ENCODE measurements at places on chromosomes 2 and 18.

DNA sequence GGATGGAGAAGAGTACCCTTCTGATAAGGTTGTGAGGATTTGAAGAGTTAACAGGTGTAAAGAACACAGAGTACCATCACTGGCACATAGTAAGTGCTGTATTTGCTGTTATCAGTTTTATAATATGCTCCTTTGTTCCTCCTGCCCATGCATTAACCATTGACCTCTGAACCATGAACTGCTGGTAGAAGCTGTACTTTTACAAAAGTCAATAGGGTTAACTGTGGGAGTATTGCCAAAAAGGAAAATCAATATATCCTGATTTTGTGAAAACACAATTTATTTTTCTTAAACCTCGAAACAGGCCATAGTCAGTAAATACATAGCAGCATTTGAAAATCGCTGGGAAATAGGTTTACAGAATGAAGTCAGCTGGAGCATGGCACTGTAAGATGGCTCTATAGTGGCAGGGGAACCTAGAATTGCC, 18.9 kb upstream of the ACAA2 start:
- DNase-seq = no peak

DNA sequence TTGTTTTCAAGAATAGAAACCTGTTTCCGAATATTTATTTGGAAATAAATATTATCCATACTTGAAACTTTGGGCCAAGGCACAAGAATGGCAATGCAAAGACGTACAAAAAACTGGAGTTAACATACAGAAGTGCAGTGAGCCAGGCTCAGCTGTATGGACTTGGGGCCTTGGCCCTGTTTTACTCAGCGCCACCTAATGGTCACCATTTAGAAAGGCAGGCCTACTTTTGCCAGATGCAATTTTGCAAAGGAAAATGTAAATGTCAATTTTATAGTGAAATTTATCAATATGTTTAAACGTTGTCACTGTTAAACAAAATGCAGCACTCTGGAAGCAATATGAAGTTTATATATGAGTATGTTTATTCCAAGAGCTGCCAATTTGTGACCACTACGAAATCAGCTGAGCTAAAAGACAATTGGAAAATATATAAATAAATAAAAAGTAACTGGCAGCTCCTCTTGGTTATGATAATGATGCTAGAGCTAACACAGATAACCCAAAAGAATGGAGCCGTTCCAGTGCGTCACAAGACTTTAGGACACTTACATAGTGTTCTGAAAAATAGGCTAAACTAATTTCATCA, 155.0 kb downstream of the ARHGAP15 start:
- DNase-seq = no peak

GRCh38 chr2:69771461-69771860, 29.5 kb downstream of the ANXA4 start:
- no peak for DNase-seq

- no peak for DNase-seq
Measured at GRCh38 chr2:73823916-73824523, 4.7 kb upstream of the STAMBP start.

DNA sequence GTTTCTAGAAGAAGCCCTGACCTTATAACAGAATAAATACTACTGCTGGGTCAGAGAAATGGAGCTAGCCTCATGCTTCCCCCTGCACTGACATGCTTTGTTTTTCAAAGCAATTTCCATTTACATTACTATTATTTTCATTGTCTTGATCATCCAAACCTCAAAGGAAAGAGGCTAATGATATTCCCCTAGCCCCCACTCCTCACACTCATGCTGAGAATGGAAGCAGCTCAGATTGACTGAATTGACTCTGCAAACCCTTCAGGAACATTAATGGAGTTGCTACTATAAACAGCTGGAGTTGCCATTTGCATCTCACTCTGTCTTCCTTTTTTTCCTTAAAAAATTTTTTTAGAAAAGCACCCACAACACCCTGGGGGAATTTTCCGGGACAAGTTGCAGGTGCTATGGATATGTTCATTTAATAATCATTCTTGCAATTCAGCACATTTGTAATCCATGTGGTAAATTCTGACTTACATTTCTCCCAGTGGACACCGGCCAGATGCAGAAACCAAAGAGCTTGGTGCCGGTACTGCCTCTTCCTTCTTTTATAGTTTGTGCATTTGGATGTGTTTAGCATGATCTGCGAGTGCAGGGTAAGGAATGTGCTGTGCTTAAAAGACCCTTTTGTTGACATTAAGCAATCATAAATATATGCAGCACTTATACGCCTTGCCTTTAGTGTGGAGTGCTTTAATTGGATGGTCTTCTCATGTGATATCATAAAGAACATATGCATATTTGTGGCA, 103.3 kb upstream of the OSR1 start:
- no peak for DNase-seq

DNA sequence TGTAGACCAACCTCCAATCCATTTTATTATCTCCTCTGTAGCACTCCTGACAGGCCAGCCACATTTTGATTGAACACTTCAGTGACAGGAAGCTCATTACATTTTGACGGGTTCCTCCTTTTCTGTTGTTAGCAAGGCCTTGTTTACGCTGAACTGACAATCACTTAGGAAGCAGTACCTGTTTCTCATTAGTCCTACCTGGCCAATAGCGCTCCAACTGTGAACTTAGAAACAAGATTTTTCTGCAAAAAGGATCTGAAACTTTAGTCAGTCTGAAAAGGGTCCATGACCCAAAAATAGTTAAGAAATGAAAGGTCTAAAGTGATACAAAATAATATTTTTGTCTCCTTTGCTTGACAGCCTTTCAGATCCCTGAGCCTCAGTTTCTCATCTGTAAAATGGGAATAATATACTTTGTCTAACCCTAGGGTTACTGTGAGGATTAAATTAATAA, 119.6 kb upstream of the MSTN start:
- no peak for DNase-seq

DNA sequence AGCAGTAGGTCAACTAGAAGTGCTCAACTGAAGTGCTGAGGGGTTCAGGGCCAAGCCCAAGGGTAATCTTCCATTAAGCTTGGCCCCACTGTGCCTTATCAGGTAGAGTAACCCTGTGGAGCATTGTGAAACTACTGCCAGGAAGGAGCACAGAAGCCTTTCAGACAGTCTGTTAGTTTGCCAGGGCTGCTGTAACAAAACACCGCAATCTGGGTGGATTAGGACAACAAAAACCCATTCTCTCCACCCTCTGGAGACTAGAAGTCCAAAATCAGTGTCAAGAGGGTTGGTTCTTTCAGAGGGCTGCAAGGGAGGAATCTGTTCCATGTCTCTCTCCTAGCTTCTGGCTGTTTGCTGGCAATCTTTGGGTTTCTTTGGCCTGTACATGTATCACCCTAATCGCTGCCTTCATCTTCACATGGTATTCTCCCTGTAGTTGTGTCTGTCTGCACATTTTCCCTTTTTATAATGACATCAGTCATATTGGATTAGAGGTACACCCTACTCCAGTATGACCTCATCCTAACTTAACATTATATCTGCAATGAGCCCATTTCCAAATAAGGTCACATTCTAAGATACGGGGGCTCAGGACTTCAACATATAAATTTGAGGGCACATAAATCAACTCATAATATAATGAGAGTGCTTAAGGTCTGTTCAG, 21.2 kb downstream of the VIT start:
- DNase-seq = no peak

- no peak for DNase-seq
Measured at GRCh38 chr2:108023776-108024175, 37.5 kb downstream of the SLC5A7 start.

GRCh38 chr2:96913117-96913397, 43.2 kb upstream of the SEMA4C start:
- DNase-seq = no peak

GRCh38 chr18:75003039-75003438, 205.9 kb downstream of the PTGR3 start:
- DNase-seq = no peak

GRCh38 chr18:58632552-58632951, 3.7 kb upstream of the ALPK2 start:
- no peak for DNase-seq

- DNase-seq = no peak
Measured at GRCh38 chr2:74063486-74063885, 78.8 kb downstream of the TET3 start.

DNA sequence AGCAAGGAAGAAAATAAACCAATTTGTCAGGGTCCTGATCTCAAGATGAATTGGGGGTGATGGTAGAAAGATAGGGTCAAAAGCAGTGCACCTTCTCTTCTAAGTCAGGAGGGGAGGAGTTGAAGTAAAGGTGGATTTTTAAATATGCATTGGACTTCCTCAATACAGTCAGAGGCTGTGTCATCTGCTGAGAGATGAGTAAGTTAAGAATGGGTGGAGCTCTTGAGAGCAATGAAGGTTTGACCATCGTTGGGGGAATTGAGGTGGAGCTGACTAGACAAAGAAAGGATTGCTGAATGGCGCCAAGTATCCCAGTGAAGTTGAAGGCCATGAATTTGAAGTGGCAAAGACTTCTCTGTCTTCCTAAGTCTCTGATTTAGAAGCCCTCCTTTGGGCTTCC, 18.4 kb upstream of the CPO start:
- DNase-seq = no peak

DNA sequence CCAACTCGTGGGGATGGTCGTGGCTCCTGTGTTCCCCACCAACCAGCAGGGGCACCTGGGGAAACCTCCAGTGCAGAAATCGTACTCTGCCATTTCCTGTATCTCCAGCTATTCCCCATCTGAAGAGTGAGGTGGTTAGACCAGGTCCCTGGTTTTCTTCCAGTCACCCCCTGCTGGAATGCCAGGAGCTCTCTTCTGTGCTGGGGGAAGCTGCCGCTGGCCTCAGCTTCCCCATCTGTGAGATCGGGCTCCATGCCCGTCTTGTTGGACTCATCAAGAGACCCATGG, 119.7 kb downstream of the INHBB start:
- no peak for DNase-seq

DNA sequence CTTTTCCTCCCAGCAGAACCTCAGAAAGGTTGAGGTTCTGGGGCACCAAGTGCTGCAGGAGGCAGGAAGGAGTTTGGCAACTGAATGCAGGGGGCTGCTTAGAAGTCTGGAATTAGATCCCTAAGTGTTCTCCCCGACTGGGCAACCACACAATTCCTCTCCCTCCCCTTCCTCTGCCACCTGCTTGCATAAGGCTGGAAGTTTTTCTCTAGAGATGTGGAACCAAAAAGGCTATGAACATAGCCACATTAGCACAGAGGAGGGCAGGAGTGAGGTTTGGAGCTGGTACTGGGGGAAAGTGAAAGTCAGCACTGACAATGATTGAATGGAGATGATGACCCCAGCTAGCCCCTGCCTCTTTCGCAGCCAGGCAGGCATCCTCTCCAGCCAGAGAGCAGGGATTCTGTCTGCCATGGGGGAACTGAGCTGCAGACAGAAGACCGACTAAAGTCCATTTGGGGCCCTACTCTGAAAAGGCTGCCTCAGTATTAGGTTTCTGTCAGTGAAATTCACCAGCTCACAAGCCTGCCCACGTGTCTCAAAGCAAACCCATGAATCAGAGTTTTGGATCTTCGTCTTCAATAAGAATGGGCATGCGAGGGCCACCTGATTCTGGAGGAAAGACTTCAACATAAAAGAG, 87.9 kb upstream of the ITGA6 start:
- DNase-seq = no peak

DNA sequence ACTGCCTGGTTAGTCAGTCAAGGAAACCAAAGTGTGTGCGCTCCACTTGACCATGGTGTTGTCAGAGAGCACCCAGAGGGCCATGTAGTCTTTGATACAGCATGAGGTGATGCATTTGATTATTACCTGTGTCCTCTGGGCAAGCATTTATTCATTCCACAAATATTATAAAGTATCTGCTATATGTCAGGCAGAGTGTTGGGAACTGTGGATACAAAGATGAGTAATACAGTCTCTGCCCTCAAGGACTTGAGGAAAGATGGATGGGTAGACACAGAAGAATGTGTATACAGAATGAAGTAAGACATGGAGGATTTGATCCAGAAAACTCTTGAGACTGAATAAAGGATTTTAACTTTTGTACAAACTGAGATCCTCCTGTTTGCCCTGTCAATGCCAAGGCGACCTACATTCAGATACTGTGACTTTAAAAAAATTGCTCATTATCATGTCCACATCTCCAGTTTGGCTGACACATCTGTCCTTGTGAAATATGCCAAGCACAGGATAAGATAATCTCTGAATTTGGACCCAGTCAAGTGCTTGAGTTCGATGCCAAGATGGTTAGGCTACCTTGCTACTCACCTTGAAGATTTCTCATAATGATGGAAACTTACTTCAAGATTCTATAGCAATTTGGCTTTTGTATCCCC, 50.8 kb downstream of the ACYP2 start:
- DNase-seq = no peak

- DNase-seq = no peak
Measured at GRCh38 chr2:38586931-38587330, 15.8 kb downstream of the HNRNPLL start.

DNA sequence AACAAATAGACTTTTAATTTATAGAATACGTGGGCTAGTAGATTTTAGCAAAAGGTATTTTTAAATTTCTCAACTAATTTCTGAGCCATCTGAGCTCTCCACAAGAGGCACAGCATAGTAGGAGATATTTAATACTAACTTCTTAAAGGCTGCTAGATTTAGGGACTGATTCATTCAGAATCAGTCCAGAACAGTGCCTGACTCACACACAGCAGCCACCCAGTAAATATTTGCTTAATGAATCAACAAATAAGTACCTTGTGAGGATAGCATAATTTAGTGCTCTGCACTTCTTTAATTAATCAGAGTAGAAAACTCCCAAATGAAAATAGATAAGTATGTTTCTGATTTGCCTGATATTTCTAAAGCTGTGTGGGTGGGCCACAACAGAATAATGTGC, 35.6 kb upstream of the SYT4 start:
- DNase-seq = no peak

DNA sequence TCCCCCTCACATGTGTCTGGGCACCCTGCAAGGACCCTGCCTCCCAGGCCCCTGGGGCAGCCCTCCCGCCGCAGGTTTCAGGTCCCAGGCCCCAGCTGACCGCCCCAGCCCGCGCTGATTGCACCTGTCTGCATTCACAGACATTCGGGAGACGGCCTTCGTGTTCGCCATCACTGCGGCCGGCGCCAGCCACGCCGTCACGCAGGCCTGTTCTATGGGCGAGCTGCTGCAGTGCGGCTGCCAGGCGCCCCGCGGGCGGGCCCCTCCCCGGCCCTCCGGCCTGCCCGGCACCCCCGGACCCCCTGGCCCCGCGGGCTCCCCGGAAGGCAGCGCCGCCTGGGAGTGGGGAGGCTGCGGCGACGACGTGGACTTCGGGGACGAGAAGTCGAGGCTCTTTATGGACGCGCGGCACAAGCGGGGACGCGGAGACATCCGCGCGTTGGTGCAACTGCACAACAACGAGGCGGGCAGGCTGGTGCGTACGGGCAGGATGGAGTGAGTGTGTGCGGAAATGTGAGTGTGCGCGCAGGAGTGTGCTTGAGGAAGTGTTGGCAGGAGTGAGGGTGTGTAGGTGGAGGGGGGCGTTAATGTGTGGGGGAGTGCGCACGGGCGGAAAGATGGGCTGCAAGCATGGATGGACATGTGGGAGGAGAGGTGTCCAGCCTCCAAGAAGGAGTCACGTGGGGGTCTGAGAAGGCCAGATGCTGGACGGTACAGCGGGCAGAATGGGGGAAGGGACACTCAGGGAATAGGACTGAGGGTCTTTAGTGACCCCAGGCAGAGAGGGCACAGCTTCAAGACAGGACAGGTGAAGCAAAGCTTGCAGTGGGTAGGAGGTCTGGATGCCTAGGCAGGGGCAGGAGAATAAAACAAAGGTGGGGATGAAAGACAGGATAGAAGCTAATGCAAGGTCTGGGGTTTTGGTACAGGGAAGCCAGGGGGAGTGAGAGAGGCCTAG, 9.0 kb upstream of the WNT10A start:
- no peak for DNase-seq

- no peak for DNase-seq
Measured at GRCh38 chr2:187075199-187075635, 226.2 kb upstream of the ZSWIM2 start.

Measured in T follicular helper cell (primary cell).